Thoracic aorta (tissue), 2 donors: ENCODE measurements at places on chromosomes 5 and 9. TPM values are rescaled to one million over a fixed set of nuclear protein-coding genes. Genes with fewer than 3 reads are reported as not detected.
A peak's percentile ranks its signal among the peaks of the same experiment; 100 is the strongest.

GRCh38 chr9:36116593-36116992, 19.9 kb upstream of the GLIPR2 start:
- no peak overlapping the region for H3K4me3 ChIP-seq
- no peaks in the 10 kb centered on the region for H3K4me1 ChIP-seq
- no peaks in the 10 kb centered on the region for H3K27me3 ChIP-seq
- H3K36me3 ChIP-seq, result no peaks in the 10 kb centered on the region
- DNase-seq, result no peak

The KCNV2 gene
- not detected for total RNA-seq

The FAM78A gene
- 5.7 TPM for total RNA-seq

The ADRB2 gene
- total RNA-seq, result 3.7 TPM

The PAIP2 gene
- total RNA-seq, result 65.6 TPM

DNA sequence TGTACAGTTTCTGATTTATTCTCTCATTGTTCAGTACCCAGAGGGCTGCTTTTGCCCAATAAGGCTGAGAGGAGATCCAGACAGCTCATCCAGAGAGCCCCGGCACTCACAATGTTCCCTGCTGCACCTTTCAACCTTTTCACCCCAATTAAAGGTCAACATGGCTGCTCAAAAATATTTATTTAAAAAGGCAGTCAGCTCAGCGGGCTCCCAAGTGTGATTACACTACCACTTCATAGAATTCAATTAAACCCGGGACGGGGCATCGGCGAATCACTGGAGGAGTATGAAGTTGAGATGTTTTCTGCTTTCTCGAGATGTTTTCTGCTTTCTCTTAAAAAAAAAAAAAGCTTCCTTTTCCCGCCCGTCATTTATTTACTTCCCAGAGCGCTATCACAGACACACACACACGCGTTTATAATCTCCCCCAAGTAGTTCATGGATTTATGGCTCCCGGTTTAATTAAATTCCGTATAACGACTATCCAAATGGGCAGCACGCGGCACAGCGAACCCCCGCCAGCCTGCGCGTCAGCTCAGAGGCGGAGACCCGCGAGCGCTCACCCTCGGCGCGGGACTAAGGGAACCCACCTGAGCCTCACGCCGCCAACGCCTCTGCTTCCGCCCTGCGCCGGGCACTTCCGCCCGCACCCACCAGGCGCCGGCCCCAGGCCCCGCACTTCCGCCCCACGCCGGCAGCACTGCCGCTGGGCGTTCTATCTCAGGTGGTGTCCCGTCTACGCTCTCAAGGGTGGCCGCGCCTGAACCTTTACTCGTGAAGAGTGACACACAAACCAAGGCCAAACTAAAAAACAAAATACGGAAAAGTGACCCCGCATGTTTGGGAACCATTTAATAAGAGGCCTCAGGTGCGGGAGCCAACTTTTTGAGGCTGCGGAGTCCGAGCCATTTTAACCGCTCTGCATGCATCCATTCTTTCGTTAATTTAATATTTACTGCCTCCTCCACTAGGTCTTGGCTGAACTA, at the start of gene C5orf63:
Gene C5orf63 (minus strand): TSS at position 642 of the 986 bp plus-strand sequence. CDS start 14,507 bp downstream, outside the sequence.
- H3K4me1 ChIP-seq, result no peaks in the 10 kb centered on the region
- H3K27ac ChIP-seq, result no peak within 1 kb of the TSS
- no peaks in the 10 kb centered on the region for H3K36me3 ChIP-seq
- H3K4me3 ChIP-seq, result peak within 1 kb of the TSS; percentile 72

GRCh38 chr9:15578714-15579113, 25.9 kb downstream of the CCDC171 start:
- H3K27me3 ChIP-seq, result no peaks in the 10 kb centered on the region
- no peaks in the 10 kb centered on the region for H3K4me1 ChIP-seq

DNA sequence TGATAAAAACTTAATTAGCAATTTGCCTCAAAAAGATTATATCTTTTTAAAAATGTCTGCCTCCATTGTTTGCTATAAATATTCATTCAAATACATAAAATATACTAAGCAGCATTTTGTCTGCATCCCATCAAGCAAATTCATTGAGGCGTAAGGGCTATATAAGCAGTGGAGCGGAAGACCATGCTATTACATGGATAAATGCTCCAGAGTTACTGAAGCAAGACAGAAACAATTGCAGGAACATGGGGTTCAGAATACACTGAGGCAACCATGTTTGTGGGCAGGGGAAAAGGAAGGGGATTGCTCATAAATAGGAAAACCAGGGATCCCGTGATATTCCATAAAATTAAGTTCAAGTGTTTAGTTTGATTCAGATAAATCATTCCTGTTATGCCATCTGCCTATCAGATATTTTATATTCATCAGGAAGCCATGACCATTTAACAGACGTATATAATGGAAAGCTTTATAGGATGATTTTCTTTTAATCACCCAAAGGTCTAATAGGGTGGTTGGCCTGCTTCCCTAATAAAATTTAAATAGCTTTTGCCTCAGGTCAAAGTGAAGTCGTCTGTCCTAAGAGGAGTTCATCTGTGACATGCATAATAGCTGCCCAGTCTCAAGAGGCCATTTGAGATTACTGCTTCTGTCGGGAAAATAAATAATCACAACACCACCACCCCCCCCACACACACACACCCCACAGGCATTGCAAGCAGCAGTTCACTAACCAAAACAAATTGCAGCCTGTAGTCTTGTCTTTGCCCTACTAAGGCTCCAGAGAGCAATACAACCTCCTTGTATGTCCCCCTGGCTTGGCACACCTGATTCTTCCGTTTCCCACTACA, 105.2 kb downstream of the RASEF start:
- H3K4me3 ChIP-seq, result no peak overlapping the region
- H3K27ac ChIP-seq, result no peak overlapping the region
- H3K36me3 ChIP-seq, result no peaks in the 10 kb centered on the region
- H3K4me1 ChIP-seq, result no peaks in the 10 kb centered on the region
- DNase-seq, result no peak

The LCN1 gene
- not detected for total RNA-seq

The NIPBL gene
- total RNA-seq, result 38.6 TPM

GRCh38 chr9:28781481-28781880, 1208.2 kb upstream of the C9orf72 start:
- no peaks in the 10 kb centered on the region for H3K27me3 ChIP-seq
- no peak overlapping the region for H3K4me3 ChIP-seq
- H3K4me1 ChIP-seq, result no peaks in the 10 kb centered on the region

The PTCH1 gene
- total RNA-seq, result 19.2 TPM
